ENCODE measurements at places on chromosomes 4 and X.

DNA sequence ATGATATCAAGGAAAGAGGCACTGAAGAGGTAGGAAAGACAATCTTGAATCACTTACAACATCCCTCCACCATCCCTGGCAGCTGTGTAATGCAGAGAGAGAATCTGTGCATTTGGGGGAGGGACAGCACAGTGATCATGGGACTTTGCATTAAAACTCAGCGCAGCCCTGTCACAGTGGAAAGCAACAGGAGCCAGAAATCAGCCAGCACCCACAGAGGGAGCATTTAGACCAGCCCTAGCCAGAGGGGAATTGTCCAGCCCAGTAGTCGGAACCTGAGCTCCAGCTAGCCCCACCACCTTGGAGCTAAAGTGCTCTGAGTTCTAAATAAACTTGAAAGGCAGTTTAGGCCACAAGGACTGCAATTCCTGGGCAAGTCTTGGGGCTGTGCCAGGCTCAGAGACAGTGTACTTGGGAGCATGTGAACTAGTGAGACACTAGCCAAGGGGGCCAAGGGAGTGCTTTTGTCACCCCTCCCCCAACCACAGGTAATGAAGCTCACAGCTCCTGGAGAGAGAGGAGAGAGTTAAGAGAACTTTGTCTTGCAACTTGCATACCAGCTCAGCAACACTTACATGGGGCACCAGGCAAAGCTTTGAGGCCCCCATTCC lies 83.9 kb upstream of the FAM241A start:
- DNase-seq: no peak

DNA sequence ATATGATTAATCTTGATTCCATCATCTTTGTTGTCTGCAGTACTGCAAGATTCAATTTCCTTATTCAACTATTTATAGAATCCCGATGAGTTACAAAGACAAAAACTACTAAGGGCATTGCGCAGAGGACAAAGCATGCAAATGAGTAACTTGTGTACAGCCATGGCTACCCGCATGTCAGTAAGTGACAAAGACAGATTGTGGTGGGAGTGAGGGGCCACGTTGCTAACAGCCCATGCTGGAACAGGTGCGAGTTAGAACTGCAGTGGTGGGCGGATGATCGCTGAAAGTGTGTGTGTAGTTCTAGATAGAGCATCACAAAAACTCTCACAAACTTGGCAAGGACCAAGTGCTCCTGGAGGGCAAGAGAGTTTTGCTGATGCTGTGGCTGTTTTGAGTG lies 49.5 kb downstream of the ACOX3 start:
- no peak for DNase-seq

DNA sequence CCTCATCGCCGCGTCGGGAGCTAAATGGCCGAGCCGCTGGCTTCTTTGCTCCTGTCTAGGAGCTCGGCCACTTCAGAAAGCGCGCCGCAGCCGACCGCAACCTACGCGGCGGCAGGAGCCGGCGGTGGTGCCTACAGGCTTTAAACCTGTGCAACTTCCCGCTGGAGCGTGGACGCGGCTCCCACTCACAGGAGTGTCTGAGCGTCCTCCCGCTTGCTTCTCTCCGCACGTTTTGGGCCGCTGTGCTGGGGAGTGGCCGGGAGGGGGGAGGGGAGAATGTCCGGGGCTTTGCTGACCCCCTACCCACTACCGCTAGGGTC lies 1.0 kb downstream of the NHSL2 start:
- peak; percentile 2 for DNase-seq

DNA sequence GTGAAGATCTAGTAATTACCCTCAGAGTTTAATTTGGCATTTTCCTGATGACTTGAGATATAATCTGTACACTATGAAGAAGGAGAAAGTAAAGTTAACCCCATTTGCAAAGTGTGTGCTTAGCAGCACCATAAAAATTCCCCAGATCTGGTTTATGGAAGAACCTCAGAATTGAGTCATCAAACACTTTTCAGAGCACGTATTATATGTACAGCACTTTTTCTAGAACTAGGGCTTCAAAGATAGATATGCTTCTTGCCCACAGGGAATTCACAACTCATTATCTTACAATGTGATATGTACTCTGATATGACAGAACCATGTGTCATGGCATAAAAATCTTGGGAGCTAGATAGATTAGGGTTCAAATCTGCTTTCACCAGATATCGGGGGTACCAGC lies 150.9 kb downstream of the SLC10A7 start:
- no peak for DNase-seq

- DNase-seq: no peak
Observed at GRCh38 chr4:95105983-95106382, 348.2 kb downstream of the BMPR1B start.

DNA sequence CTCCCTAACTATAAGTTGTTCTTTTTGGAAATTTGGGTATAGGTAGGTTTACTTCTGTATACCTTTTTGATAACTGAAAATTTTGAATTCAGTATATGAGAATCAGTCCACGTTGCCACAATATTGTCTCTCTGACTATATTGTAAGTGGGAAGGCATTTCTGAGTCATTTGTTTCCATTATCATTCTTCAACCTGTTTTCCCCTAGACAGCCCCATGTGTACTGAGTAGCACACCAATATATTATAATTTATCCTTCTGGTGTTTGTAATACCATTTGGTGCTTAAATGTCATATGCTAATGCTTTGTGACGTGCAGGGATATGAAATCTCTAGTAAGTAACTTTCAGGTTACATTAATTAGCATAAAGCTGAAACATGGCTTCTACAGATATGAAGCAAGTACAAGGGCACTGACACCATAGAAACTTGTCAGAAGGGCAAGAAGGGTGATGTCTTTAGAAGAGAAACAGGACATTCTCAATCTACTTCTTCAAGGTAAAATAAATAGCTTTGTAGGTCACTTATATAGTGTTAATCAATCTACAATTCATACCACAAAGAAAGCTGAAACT lies 27.7 kb downstream of the PAK3 start:
- no peak for DNase-seq

- DNase-seq: no peak
Observed at GRCh38 chr4:153651116-153651515, 33.0 kb upstream of the TLR2 start.

- no peak for DNase-seq
Observed at GRCh38 chrX:131264053-131264452, 25.1 kb downstream of the IGSF1 start.

DNA sequence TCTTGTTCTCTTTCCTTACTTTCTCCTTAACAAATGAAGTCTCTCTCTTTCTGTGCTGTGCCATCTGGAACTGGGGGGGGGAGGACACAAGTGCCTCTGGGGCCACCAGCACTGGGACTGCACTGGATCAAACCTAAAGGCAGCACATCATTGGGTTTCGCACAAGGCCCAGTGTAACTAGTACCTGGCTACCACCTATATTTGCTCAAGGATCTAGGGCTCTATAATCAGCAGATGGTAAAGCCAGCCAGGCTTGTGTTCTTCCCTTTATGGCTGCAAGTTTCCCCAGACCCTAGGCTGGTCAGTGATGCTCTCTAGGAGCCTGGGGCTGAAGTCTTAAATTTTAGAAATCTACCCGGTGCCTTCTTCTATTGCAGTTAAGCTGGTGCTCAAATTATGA lies 40.1 kb downstream of the RTL3 start:
- no peak for DNase-seq

DNA sequence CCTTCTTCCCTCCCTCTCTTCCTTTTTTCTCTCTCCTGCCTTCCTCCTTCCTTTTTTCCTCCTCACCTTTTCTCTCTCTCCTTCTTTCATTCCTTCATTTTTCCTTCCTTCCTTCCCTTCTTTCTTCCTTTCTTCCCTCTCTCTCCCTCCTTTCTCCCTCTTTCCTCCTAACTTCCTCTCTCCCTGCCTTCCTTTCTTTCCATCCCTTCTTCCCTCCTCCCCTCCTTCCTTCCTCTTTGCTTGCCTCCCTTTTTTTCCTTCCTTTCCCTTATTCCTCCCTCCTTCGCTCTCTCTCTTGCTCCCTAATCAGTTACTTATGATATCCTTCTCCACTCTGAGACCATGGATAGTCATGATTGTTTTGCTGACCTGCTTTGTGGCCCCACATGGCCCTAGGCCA lies 56.7 kb upstream of the PUDP start:
- DNase-seq: no peak

- no peak for DNase-seq
Observed at GRCh38 chrX:36978886-36979285, 29.3 kb upstream of the FAM47C start.

GRCh38 chr4:109185548-109185947 lies 116.9 kb downstream of the COL25A1 start:
- no peak for DNase-seq

- no peak for DNase-seq
Observed at GRCh38 chr4:184751585-184751956, 17.7 kb upstream of the CENPU start.

DNA sequence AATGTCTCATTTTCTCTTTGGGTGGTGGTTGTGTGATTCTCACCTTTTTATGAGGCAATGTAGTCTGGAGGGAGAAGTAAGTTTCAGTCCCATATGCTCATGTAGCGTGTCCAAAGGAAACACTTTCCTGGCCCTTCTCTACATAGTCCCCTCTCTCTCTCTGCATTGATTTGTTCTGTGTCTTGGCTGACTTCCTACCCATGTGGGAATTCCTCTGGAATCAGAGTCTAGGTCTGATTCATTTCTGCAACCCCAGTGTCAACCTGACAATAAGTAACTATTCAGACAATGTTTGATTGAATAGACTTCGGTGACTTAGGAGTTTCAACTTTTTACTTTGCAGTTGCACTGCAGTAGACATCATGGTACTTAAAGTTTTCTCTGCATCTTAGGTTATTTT lies 2.7 kb upstream of the ALAS2 start:
- DNase-seq: no peak

DNA sequence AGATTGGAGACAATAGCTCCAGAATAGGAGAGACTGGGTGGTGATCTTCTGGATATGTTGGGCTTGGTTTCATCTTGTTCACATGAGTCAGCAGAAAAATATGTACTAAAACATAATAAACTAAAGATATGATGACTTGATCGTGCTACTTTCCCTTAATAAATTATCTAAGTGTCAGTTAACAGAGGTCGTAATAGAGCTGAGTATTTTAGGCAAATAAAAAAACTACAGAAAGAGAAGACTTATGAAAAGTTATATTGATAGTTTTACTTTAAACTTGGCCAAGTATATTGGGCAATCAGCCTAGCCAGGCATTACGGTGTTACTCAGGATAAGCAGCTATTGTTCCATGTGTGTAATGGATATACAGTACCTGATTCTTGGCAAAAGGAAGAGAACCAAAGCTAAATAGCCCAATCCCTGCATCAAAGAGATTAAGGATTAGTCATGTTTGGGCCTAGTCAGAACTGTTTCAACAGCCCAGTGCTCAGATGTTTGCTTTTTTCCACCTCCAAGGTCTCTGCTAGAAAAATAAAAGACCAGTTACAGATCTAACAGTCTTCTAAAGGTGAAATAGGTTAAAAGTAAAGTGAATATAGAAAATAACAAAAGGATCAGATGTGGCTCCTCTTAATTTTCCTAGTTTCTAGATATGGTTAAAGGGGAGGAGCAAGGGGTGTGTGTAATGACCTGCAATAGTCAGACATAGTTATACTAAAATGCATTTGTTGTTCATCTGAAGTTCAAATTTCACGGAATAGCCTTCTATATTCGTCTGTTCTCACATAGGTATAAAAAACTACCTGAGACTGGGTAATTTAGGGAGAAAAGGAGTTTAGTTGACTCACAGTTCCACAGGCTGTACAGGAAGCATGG lies 262.6 kb downstream of the ADGRL3 start:
- DNase-seq: no peak

- no peak for DNase-seq
Observed at GRCh38 chr4:68451246-68452211, 4.3 kb downstream of the TMPRSS11E start.

GRCh38 chr4:122576261-122577188 lies 44.3 kb downstream of the IL21 start:
- DNase-seq: peak; percentile 45

GRCh38 chr4:185950891-185951290 lies 118.1 kb upstream of the TLR3 start:
- no peak for DNase-seq

DNA sequence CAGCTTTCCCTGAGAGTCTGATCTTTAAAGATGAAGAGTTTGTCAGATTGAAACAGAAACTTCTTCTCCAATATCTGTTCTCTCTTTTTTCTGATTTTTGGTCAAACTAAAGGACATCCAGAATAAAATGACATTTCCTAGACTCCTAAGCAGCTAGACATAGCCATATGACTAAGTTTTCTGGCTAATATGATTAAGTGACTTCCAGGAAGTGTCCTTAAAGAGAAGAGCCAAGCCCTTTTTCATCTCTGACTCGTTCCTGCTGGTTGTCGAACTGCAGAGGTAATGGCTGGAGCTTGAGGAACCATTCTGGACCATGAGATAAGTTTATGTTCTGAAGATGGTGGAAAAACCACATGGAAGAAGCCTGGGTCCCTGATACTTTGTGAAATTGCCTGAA lies 546.0 kb downstream of the BCOR start:
- no peak for DNase-seq

- no peak for DNase-seq
Observed at GRCh38 chrX:151552743-151553142, 10.7 kb upstream of the PASD1 start.
